Spinal cord (tissue), 10 donors: ENCODE measurements at places on chromosomes 6 and 20.

DNA sequence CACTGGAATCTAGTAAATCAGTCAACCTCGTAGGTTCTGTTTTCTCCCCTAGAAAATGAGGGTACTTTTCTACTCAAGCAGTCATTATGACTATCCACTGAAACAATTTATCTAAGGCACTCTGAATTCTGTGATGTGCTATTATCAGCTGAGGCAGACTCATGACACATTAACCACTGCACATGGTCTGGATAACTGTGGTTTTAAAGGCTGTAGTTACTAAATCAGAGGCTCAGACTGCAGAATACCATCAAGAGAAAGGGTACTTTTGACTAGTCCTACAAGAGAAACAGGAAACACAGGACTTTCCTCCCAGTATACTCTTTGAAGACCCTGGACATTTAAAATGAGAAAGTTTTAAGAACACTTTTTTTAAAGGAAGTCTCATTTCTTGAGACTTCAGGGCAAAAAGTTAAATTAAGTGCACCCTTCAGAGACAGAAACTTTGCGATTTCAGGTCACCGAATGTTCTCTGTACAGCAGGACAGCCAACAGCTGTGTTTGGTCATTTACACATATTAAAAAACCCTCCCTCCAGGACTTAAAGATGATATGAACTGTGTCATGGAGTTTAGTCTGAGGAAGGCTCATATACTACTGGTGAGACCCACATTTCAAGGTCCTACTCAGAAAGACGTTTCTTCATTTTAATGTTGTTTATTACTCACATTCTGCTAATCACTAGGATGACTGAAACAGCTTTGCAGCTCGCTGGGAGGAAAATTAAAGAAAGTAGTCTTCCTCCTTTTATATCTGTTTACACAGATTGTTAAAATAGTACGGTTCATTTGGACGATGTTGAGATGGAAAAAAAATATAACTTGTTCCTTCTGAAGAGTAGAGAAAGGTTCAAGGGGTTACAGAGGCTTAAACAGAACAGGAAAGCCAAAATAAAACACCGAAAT, 19.9 kb downstream of the ATXN1 start:
- no peak for DNase-seq

- no peak for DNase-seq
Measured at GRCh38 chr6:38262026-38262425, 377.7 kb downstream of the BTBD9 start.

DNA sequence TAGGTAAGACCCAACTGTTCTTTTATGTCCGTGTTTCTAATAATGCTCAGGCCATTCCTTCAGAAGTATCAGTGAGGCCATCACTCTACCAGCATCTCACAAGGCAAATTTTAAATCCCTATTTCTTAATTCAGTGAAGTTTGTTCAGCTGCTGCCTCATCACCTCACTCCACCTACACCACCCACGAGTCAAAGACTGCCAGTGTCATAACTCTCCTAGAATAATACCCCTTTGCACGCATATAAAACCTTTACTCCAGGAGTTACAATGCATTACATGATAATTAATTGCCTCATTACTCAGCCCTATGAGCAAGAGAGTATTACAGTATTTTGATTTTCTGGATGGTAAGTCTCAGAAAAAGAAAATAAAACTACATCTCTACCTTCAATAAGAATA, 793.6 kb downstream of the TFAP2A start:
- no peak for DNase-seq

GRCh38 chr20:32482442-32483261, 102.5 kb downstream of the NOL4L start:
- DNase-seq: no peak

DNA sequence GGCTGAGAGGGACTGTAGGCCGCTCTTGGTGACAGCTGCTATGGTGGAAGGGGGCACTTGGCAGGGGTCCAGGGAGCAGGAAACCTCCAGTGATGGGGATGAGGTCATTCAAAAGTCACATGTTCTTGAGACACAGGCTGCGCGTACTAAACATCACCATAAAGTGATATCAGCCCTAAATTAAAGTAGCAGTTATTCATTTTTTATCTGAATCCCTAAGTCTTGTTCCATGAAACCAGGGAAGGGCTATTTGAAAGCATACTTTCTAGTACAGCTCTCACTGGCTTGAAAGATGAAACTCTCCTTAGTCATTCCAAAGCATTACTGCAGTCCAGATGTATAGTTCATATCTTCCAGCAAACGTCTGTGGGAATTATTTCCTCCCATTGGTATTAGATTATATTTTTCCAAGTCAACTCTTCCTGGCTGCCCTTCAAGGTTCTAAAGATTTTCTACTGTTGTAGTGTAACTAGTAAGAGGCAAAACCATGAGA, 373.1 kb downstream of the CD109 start:
- no peak for DNase-seq

DNA sequence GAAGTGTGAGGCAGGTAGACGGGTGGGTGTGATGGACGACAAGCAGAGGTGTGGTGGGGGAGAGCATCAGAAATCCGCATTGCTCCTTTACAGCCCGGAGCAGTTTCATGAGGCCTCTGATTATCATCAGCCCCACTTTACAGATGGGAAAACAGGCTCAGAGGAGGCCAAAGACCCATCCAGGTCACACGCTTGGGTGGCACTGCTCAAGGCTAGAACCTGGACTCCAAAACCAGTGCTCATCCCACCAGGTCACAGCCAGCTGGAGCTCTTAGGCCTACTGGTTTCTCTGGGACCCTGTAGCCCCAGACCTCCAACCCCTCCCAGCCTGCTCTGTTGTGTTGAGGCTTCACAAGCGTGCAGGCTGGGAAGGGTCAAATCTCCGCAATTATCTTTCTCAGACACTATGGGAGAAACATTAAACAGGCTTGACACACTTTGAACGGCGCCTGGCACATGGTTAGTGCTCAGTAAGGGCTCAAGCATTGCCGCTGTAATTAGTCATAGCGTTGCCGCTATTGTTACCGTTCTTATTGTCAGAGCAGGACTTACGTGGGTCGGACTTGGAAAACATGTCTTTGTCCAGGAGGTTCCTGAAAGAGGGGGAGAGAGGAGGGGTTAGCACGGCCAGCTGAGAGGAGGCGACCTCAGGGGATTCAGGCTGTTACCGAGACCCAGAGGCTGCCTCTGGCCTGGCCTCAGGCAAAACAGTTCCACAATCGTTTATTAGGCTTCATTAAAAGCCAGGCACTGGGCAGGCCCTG, 16.6 kb downstream of the CPNE5 start:
- DNase-seq: no peak

GRCh38 chr20:57414867-57415592, 23.8 kb downstream of the RBM38 start:
- no peak for DNase-seq

DNA sequence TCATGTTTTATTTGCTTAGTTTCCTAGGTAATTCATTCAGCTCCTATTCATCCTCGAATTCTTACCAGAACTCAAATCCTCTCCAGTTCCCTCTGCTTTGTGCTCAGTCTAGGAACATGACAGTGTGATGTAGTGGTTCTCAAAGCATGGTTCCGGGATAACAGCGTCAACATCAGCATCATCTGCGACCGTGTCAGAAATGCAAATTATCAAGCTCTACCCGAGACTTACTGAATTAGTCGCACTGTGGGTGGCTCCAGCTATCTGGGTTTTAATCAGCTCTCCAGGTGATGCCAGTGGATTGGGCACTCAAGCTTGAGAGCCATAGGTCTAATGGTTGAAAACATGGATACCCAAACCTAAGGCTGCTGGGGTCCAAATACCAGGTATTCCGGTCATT, 7.7 kb upstream of the STK35 start:
- DNase-seq: no peak

DNA sequence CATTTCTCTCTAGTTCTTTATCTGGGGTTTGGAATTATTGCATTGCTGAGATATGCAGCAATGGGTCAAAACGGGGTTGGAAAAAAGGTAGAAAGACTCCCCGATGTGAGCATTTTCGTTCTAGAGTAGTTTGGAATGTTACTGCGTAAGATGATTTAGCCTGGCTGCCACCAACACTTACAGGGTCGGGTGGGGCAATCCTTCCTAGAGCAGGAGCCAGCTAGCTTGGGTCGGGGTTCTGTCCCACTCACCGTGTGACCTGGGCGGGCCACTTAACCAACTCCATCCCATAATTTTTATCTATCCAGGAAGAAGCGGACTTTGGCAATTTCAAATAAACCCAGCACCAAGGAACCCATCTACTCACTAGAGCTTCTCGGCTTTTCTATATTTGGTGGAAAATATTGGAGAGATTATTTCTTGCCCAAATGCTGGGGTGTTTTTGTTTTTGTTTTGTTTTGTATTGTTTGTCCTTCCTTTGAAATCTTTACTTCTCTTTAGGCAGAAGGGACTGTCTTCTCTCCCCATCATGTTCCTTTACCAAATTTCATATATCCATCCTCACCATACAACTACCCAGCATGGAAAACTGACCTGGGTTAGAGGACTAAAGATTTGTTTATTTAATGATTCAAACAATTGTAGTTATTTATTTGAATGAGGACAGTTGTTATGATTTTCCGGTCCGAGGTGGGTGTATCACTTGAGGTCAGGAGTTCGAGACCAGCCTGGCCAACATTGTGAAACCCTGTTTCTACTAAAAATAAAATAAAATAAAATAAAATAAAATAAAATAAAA, 72.4 kb downstream of the GPX5 start:
- DNase-seq: no peak

GRCh38 chr6:107769053-107769658, 55.0 kb downstream of the SCML4 start:
- DNase-seq: no peak

GRCh38 chr6:142507065-142507464, 205.3 kb downstream of the ADGRG6 start:
- no peak for DNase-seq

DNA sequence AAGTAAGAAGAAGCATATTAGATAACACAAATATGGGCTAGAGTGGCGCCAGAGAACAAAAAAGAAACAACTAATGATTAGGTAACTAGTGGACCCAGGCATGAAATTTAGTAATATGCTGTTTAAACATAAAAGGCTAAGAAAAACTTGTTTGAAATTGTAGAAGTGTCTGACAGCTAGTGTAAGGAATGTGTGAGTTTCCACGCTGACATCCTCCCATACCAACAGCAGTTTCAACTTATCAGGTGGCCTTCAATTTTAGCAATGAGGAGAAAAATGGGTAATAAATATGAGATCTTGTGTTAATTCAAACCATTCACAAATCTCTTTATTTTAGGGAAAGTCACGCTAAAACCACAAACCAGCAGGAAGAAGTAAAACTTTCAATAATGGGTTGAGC, 440.2 kb upstream of the FLRT3 start:
- DNase-seq: no peak

GRCh38 chr20:48547664-48548063, 280.1 kb downstream of the PREX1 start:
- no peak for DNase-seq

GRCh38 chr6:143193571-143194094, 132.9 kb downstream of the AIG1 start:
- no peak for DNase-seq

DNA sequence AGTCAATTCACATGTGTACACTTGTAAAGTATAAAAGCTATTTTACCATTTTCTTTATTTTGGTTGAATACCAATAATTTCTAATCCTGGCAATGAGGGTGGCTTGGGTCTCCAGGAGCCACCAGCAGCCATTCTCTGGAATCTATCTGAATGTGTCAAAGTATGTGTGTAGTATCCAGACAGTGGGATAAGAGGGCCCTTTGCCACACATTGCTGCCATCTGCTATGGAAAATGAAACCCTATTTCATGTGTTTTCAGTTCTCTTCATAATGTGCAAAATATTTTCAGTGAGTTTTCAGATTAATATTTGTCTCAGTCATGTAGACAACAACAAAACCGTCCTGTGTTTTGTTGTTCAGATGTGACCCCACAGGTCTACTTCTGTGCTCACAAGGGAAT, 46.3 kb downstream of the CDYL start:
- DNase-seq: no peak

GRCh38 chr6:2502096-2502997, 248.4 kb downstream of the MYLK4 start:
- no peak for DNase-seq

DNA sequence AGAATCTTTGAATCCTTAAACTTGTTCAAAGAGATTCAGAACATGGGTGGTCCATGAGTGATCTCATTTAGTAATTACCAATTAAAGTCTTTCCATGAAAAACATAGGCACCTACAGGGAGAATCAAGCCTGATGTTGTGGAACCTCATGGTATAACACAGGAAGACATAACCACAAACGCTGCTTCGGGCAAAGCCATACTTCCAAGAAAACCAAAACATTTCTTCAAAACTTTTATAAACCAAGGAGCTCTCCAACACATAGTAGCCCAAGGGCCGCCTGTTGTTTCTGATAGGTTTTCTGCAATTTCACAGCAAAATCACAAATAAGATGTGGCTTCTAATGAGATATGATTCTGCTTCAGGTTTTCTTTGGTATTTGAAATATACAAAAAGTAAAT, 2.5 kb downstream of the CHD6 start:
- no peak for DNase-seq

DNA sequence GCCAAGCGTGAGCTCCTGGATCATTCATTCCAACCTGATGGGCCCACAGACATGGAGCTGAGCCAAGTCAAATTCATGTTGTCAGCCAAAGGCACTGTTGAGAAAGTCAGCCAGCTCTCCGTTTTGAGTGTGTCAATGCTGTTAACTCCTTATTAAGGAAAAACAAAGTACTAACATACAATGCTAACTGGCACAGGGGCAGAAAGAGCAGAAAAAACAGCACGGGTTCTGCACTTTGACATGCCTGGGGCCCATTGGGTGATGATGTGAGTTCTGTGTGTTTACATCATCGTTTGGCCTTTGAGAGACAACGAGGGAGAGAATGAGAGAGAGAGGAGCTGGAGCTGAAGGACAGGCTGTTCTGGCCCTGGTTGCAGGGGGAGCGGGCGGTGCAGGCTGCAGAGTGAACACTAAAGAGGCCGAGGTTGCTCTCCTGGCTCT, 85.9 kb downstream of the SMOC2 start:
- DNase-seq: peak; percentile 90

DNA sequence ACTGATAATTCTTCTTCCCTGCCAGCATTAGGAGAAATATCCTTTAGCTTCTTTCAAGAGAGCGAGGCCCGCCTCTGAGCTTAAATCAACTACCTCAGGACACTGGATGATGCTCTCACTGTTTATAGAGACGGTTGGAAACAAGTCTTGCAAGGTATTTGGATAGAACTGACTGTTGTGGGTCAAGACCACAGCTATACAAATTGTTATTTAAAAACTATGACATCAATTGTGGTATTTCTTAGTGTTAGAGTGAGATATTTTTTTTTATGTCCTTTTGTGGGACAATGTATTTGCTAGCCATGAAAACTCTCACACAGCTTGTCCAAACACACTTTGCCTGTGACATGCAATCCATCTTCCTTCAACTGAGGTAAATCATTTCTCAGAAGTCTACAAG, 136.3 kb upstream of the PHACTR1 start:
- DNase-seq: no peak
